Central memory CD8-positive, alpha-beta T cell (primary cell): ENCODE measurements at places on chromosomes 1 and 21.

GRCh38 chr1:211521102-211521815, 29.3 kb upstream of the RD3 start:
- no peaks in the 10 kb centered on the region for H3K27me3 ChIP-seq
- no peak overlapping the region for H3K27ac ChIP-seq
- H3K4me3 ChIP-seq: no peak overlapping the region
- no peak for DNase-seq
- no peaks in the 10 kb centered on the region for H3K36me3 ChIP-seq

DNA sequence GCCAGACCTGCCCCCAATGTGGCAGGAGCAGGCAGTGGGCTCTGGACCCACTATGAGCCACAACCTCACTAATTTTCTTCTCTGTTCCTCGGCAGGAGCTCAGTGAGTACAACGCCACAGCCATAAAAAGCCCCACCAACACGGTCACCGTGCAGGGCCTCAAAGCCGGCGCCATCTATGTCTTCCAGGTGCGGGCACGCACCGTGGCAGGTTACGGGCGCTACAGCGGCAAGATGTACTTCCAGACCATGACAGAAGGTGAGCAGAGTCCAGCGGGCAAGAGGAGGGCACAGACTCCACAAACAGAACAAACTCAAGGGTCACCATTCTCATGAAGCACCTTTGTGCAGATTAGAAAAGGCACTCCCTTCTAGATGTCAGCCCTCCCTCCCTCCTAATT, 79.9 kb downstream of the LACTBL1 start:
- H3K36me3 ChIP-seq: peaks cover 3% of the 10 kb centered on the region
- H3K4me1 ChIP-seq: no peaks in the 10 kb centered on the region
- peaks cover 39% of the 10 kb centered on the region for H3K27me3 ChIP-seq

- no peak overlapping the region for H3K4me3 ChIP-seq
- DNase-seq: no peak
- peaks cover 14% of the 10 kb centered on the region for H3K36me3 ChIP-seq
- H3K27ac ChIP-seq: no peak overlapping the region
Measured at GRCh38 chr21:34911360-34911759, 137.7 kb downstream of the RUNX1 start.

GRCh38 chr1:33925586-33925985, 61.7 kb downstream of the HMGB4 start:
- no peak overlapping the region for H3K27ac ChIP-seq
- peaks cover 19% of the 10 kb centered on the region for H3K27me3 ChIP-seq
- DNase-seq: no peak
- H3K4me1 ChIP-seq: no peaks in the 10 kb centered on the region
- H3K4me3 ChIP-seq: no peak overlapping the region
- no peaks in the 10 kb centered on the region for H3K36me3 ChIP-seq

DNA sequence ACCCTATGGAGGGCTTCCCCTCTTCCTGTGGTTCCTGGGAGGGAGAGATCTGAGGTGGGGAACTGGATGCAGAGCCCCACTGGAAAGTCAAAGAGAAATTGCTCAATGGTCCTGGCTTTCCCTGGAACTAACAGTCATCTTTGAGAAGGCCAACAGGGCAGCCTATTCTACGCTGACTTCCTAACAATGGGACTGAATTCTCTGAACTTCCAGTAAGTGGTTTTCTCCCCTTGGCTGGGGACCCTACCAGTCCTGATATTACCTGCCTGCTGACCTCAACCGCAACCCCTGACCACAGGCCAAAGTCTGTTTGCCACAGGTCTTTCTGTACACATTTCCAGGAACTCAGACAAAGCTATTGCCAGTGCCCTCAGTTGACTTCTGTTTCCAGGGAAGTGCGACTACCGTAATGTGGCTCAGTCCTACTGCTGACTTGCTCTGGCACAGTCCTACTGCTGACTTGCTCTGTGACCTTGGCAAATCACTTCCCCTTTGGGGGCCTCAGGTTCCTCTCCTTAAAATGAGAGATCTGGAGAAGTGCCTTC, 55.3 kb downstream of the C8B start:
- no peaks in the 10 kb centered on the region for H3K36me3 ChIP-seq
- H3K27ac ChIP-seq: no peak overlapping the region
- no peak overlapping the region for H3K4me3 ChIP-seq
- H3K4me1 ChIP-seq: no peaks in the 10 kb centered on the region
- H3K27me3 ChIP-seq: peaks cover 17% of the 10 kb centered on the region
